Suppressor macrophage treated with lipopolysaccharide for 4 hours (primary cell): ENCODE measurements at places on chromosomes 11 and 22.

DNA sequence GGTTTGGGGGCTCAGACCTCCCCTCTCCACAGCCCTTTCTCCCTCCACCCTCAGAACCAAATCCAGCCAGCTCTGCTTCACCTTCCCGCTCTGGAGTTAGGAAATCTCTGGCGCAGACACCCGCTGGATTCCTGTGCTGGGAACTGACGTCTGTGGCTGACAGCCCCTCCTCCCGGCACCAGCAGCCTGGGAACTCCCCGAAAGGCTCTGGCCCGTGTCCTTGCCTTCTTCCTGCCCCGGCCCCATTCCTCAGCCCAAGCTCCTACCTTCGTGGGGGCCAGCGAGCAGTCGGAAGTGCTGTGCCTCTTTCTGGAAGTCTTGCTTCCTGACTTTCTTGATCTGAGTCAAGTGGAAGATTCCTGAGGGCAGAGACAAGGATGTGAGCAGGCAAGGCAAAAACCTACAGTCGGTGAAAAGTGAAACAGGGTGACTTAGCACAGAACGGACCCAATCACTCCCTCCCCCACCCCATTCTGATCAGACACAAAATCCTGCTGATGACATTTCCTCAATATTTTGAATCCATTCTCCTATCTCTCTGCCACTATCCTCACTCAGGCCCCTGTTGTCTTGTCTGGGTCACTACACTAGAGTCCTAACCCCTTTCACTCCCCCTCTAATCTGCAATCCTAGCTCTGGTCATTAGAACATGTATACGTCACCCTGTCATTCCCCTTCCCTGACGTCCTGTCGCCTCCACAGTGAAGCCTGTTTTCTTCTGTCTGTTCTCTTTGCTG lies 34.1 kb downstream of the CHRDL2 start:
- peak; percentile 32 for DNase-seq

GRCh38 chr22:22229683-22230420 lies 14.7 kb upstream of the VPREB1 start:
- no peak for DNase-seq

DNA sequence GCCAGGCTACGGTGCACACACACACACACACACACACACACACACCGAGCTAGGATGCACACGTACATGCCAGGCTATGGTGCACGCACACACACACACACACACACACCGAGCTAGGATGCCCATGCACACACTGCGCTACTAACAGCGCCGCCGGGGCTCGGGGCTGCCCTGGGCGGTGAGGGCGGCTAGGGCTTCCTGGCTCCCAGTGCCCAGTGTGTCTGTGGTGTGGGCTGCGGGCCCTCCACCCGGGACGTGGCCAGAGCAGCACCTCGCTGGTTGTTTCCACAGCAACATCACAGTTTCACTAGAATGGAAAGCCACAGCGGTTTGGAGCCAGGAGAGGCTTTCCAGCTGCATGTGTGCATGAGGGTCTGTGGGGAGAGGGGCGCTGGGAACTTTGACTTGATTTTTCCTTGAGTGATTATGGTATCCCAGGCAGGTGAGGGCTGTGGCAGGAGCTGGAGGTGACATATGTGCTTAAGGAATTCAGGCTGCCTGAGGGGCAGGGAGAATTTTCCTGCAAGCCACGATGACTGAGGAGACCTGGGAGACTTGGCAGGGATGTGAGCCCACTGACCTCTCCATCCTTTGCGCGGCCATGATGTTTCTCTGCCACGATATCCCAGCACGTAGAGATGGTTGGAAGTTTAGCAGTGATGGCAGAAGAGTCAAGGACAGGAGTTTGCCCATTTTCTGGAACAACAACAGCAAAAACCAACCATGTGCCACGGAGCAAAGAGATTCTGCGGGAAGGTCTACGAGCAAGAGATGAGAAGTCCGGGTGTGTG lies 195.9 kb downstream of the SNX19 start:
- DNase-seq: no peak

- peak; percentile 53 for DNase-seq
Measured at GRCh38 chr11:107916671-107917241, 11.5 kb upstream of the RAB39A start.

DNA sequence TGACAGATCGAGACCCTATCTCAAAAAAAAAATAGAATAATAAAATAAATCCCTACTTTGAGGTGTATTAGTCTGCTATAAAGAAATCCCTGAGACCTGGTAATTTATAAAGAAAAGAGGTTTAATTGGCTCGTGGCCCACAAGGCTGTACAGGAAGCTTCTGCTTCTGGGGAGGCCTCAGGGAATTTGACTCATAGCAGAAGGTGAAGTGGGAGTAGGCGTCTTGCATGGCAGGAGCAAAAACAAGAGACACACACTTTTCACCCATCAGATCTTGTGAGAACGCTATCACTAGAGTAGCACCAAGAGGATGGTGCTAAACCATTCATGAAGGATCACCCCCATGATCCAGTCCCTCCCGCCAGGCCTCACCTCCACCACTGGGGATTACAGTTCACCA lies 29.2 kb downstream of the CDPF1 start:
- DNase-seq: no peak

GRCh38 chr11:41659985-41660384 lies 200.5 kb upstream of the LRRC4C start:
- no peak for DNase-seq

- DNase-seq: no peak
Measured at GRCh38 chr11:33396361-33396760, 139.2 kb downstream of the HIPK3 start.

- DNase-seq: no peak
Measured at GRCh38 chr22:39928536-39929520, 27.9 kb downstream of the GRAP2 start.

GRCh38 chr11:72364754-72365153 lies 69.6 kb downstream of the CLPB start:
- no peak for DNase-seq
